ENCODE measurements at places on chromosomes 13 and 19.
A peak's percentile ranks its signal among the peaks of the same experiment; 100 is the strongest.

DNA sequence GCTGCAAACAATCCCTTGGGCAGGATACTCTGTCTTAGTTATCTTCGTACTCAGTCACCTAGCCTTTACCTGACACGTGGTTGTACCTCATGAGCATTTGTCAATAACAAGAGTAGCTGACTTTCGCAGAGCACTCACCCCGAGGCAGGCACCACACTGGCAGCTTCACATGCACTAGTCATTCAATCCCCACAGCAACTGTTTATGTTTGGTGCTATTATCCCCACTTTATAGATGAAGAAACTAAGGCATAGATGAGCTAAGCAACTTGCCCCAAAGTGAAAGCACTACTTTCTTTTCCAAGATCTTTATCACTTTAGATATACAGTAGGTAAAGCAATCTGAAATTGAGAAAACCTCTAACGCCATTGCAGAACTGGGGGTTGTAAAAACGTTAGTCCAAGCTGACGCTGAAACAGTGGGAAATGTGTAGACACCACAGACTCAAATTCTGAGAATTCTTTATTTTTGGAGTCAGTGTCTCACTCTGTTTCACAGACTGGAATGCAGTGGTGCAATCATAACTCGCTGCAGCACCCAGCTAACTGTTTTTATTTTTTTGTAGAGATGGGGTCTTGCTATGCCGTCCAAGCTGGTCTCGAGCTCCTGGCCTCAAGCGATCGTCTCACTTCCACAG is 446.0 kb downstream of the FOXO1 start:
- no peak for DNase-seq

DNA sequence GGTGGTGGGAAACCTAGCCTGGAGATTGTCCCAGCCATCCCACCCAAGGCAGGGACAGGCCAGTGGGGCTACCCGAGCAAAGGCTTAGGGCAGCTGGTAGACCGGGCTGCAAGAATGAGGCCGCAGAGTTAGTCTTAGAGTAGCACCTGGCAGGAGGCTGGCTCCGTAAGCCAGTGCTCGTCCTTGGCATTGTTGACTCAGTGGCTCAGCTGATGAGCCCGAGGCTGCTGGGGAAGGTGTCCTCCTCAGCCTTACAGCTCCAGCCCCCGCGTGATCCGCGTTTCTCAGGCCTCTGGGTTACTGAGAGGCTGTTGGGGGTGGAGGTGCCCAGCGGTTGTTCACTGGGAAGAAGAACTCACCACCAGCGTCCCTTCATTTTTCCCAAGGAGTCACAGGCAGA is 24.7 kb downstream of the PPP1R37 start:
- DNase-seq: no peak

GRCh38 chr19:42313096-42313839 is at the start of gene TMEM145:
TSS of gene TMEM145 (plus strand) at chr19:42313309. CDS start at chr19:42313377, 68 bp downstream.
- peak; percentile 53 for DNase-seq

GRCh38 chr19:52935434-52935833 is 12.2 kb upstream of the ZNF888 start:
- no peak for DNase-seq

DNA sequence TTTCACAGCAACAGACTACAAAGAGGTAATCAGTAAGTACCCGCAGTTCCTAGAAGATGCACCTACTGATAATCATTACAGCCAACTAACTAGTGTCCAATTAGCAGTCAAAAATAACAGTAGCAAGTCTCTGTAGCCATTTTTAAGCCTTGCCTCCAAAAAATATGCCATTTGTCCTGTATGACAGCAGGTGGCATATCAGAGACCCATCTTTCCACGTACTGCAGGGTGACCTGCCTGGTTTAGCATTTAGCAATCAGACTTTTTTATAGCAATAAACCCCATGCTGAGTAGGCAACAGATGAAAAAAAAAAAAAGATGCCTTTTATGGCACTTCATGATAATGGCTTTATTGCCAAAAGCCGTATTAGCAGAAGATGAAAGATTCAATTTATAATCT is 155.3 kb upstream of the LSM14A start:
- no peak for DNase-seq

DNA sequence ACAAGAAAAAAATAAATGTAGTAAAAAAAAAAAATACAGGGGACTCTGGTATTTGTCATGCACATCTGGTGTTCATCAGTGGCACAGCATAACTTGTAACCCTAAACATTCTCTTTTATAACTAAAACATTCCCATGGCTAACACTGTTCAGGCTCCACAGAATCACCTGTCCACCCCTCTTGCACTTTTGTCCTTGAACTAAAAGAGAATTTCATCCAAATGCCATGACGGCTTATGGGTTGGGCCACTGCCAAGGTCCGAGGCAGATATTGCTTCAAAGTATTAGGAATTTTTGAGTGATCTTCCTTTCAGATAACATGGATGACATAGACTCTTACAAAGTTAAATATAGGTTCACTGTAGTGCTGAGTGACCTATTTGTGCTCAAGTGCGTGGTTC is 25.7 kb upstream of the SERP2 start:
- DNase-seq: no peak

DNA sequence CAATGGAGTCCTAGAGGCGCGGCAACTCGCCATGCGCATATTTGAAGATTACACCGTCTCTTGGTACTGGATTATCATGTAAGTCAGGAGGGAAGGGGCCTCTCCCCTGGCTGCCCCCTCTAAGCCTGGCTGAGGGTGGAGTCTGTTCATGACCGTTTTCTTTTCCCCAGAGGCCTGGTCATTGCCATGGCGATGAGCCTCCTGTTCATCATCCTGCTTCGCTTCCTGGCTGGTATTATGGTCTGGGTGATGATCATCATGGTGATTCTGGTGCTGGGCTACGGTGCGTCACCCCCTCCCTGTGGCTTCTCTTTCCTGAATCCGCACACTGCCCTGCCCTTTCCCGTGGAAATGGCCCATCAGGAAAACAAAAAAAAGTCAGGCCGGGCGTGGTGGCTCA is 6.5 kb downstream of the SLC44A2 start:
- DNase-seq: no peak

- no peak for DNase-seq
Measured at GRCh38 chr19:6734096-6734696, 3.2 kb downstream of the GPR108 start.

DNA sequence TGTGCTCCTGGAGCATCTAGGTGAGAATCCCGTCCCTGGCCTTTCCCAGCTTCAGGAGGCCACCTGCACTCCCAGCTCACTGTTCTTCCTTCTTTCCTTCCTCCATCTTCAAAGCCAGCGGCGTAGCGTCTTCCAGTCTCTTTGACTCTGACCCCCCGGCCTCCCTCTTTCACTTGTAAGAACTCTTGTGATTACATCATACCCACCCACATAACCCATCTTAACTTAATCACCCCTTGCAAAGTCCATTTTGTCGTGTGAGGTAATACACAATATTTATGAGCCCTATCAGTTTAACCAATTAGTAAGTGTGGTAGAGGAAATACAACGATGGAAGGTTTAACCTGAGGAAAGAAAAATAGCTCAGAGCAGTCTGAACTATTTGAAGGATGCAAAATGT is 4.6 kb upstream of the CDC16 start:
- DNase-seq: no peak

GRCh38 chr13:109476001-109476400 is 310.4 kb downstream of the IRS2 start:
- no peak for DNase-seq

DNA sequence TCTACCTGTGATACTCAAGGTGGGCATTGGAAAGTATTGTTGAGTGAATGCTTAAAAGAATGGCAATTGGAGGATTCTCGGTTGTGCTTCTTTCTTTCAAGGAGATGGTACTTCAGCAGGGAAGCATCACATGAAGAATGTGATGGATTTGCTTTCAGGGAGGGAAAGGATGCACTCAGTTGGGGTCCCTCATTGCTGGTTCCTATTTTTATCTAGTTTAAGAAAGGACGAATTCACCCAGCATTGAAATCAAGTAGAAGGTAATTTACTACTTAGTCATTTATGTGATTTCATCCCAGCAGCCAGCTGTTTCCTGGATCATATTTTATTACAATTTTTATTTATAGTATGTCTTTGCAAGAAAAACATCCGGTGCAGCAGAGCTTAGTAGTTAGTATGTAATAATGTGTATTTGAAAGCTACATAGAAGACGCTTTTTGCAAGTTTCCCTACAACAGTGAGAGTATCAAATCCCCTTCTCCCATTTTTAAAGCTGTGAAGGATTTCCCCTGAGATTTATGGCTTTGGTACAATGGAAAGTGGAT is 417.9 kb downstream of the GPC5 start:
- no peak for DNase-seq

DNA sequence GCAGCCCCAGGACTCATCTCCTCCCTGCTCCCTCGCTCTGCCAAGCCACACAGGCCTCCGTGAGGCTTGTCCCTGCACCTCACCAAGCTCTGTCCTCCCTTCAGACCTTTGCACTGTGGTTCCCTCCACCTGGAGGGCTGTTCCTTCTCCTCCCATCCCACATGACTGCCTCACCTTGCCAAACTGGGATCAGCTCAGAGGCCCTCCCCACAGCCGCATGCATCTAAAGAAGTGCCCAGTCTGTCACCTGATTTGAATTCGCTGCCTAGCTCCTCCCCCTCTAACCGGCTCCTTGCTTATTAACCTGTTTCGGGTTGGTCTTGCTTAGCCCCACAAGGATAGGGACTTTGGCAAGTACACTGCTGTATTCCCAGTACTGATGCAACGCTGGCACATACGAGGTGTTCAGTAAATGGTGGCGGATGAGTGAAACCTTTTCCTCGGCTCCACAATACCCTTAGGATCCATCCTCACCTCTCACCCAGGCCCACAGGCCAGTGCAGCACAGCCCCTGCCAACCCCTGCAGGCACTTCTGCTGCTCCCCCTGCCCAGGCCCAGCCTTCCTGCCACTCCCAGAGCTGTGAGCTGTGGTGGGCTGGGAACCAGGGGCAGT is 4.4 kb downstream of the AKT2 start:
- DNase-seq: no peak

GRCh38 chr19:56690670-56691069 is 19.1 kb upstream of the ZNF835 start:
- no peak for DNase-seq

GRCh38 chr19:1533510-1534150 is 9.8 kb downstream of the PLK5 start:
- no peak for DNase-seq
